ENCODE measurements at places on chromosomes 16 and 17. TPM values are rescaled to one million over a fixed set of nuclear protein-coding genes. Genes with fewer than 3 reads are reported as not detected.

HEATR3 gene
- total RNA-seq, result 25.9 TPM

DNA sequence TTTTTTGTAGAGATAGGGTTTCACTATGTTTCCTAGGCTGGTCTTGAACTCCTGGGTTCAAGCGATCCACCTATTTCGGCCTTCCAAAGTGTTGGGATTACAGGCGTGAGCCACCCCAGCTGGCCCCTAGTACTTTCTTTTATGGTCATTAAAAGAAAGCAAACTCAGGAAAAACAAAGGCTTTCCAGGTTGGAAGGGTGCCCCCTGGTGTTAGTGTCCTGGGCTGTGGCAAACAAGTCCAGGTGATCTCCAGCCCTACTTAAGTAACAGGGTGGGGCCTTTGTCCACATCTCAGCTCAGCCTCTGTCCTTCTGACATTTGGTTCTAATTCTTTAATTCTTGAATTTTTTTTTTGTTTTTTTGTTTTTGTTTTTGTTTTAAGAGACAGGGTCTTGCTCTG is 6.9 kb downstream of the IGFBP4 start:
- H3K4me3 ChIP-seq, result no peak overlapping the region
- H3K36me3 ChIP-seq, result peaks cover 39% of the 10 kb centered on the region
- peaks cover 48% of the 10 kb centered on the region for H3K4me1 ChIP-seq
- no peak overlapping the region for H3K27ac ChIP-seq
- no peak for DNase-seq
- H3K27me3 ChIP-seq, result no peaks in the 10 kb centered on the region

GRCh38 chr16:79229361-79229760 is 371.2 kb downstream of the MAF start:
- DNase-seq, result no peak
- H3K36me3 ChIP-seq, result no peaks in the 10 kb centered on the region
- peaks cover 10% of the 10 kb centered on the region for H3K27me3 ChIP-seq
- H3K4me1 ChIP-seq, result no peaks in the 10 kb centered on the region

DNA sequence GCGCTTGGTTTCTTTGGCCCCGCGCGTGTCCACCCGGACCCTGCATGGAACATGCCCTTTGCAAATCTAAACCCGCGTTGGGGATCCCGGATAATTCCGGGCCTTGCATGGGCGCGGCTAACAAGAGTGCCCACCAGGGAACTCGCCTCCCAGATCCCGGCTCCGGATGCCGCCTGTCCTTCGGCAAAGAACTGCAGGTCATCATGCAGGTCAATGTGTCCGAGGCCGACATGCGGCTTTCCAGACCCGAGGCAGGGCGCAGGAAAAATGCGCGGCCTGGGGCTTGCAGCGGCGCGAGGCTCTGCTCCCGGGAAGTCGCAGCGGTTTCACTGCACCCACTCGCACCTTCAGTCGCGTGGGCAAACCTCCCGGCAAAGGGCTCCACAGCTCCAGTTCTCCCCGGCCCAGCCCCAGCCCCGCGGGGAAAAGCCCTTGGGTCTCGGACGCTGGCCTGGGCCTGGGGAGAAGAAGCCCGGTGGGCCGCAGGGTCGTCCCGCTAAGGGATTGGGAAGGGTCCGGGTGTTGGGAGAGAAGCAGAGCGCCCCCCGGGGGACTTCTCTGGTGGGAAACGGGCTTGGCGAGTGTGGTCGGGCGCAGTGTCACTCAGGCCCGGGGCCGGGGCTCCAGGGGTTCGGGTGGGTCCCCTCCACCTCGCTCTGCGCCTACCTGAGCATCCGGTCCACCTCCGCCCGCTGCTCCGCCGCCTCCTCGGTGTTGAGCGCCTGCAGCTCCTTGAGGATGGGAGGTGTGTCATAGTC is 805 bp downstream of the HNF1B start:
- peaks cover 73% of the 10 kb centered on the region for H3K27me3 ChIP-seq
- peaks cover 28% of the 10 kb centered on the region for H3K4me1 ChIP-seq
- H3K27ac ChIP-seq, result no peak overlapping the region
- peak overlapping the region; percentile 68 for H3K4me3 ChIP-seq
- DNase-seq, result no peak

Measured in activated T-helper 2 cell treated with anti-CD3 and anti-CD28 coated beads, Interferon-gamma antibody, Interleukin-2, Interleukin-4, amounts not matched to agents 10 μg/mL and 5 μg/mL and 100 μg/mL, durations not matched to agents 14 hours and 24 hours and 36 hours (primary cell).